Cerebellar cortex (tissue), 1 donor: ENCODE measurements at places on chromosomes 5 and 9.

DNA sequence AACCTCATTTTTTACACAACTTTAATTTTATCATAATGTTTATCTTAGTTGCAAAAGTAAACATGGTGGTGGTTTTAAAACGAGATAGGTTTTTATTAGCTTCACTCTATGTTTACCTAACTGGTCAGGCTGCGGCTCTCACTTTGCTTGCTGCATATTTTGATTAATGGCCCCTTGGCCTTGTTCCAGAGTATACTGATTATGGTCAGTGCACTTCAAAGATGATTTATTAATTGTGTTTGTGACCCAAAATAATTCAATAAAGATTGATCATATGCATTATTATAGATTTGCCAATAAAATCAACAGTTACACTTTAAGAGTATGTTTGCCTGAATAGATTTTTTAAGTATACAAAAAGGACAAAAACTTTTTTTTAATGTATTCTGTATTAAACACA, 188.0 kb downstream of the XRCC4 start:
- no peak for DNase-seq

DNA sequence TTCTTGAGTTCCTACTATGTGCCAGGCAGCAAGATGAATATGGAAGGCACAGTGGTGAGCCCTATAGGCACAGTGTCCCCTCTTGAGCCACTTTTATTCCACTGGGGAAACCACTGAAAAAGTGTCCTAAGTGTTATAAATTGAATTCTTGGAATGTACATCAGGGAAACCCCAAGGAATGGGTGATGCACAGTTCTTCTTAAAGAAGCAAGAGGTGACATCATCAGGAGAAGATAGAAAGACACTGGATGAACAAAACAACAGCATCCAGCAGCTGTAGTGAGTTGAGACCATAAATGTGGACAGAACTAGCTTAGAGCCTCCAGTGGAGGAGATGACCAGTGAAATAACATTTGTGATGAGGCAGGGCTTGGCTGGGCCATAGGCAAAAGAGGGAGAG, 199.2 kb upstream of the ANKRD55 start:
- no peak for DNase-seq

GRCh38 chr5:151158287-151158661, 695 bp upstream of the ANXA6 start:
- DNase-seq, result peak; percentile 32

DNA sequence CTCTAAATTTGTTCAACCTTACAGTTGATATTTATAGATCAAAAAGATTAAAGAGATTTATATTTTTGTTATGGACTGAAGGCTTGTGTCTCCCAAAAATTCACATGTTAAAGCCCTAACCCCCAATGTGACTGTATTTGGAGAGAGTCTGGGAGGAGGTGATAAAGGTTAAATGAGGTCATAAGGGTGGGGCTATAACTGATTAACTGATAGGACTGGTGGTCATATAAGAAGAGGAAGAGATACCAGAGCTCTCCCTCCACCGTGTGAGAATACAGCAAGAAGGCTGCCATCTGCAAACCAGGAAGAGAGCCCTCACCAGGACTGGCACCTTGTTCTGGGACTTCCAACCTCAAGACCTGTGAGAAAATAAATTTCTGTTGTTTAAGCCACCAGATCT, 264.3 kb downstream of the ENC1 start:
- no peak for DNase-seq

- DNase-seq, result peak; percentile 49
Measured at GRCh38 chr5:177131019-177131320, 2.6 kb upstream of the NSD1 start.

GRCh38 chr5:76456258-76456657, 53.2 kb downstream of the IQGAP2 start:
- DNase-seq, result no peak

DNA sequence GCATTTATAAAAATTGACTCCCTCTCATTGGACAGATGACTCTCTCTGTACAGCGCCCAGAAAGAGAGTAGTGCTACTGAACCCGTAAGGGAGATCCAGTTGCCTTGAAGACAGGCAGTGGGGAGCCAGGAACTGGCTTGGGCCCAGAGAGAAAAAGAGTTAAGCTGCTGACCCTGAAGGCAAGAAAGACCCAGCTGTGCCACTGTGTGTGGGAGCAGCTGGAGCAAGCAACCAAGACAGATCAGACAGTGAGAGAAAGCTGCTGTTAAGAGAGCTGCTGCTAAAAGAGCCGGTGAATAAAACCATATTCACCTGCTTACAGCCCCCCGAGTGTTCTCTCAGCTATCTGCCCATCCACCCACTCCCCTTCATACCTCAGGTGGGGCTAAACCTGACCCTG, 149.7 kb upstream of the ADAMTS16 start:
- DNase-seq, result no peak

- DNase-seq, result no peak
Measured at GRCh38 chr5:164636456-164636855, 1131.0 kb downstream of the MAT2B start.

- DNase-seq, result no peak
Measured at GRCh38 chr9:81680506-81680905, 8.8 kb downstream of the TLE1 start.

GRCh38 chr9:37969130-37969529, 65.2 kb upstream of the SLC25A51 start:
- DNase-seq, result no peak

- DNase-seq, result no peak
Measured at GRCh38 chr9:95752129-95752731, 123.3 kb upstream of the ERCC6L2 start.

DNA sequence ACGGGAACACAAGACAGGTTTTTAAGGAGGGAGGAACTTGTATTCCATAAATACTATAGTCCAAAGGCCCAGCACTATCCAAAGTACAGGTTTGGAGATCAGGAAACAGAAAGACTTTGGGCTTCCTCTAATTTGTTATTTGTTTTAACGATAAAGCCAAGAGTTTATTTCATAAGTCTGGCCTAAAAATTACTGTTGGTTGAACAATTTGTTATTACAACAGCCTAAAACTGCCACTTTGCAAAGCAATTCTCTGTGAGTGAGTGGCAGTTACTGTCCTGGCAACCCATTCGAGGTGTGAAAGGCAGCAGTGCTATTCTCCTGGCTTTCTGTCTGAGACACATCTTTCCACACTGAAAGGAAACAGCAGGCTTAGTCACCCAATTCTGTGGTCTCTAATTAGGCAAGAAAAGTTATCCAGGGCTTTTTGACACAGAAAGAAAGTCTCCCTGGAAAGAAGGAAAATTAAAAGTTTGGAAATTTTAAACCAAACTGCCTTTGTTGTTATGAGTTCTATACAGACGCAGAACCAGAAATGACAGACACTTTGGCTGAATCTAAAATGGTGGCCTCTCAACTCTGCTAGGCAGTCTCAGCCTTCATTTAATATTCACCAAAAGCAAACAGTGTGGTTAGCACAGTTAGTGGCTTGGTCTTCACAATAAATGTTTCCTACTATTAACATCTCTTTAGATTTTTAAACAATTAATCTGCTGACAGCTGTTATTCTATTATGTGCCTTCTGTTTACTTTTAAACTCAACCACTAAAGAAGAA, 33.9 kb downstream of the PSMB7 start:
- DNase-seq, result no peak

DNA sequence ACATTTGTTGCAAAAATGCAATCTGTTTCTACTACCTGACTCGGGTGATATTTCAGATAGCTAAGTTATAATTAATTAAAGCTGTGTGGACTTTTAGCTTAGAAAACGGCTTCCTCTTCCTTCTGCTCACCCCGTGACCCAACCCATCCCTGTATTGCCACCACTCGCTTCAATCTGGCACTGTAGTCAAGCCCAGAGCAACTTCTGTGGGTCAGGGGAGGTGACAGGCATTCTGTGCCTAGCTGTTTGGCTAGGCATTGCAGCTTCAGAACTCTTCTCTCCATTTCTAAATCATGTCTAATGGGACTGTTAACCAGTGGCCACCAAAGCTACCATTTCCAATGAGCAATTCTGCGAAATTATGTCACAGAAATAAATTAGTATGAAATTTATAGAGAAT, 179.7 kb upstream of the TLX3 start:
- DNase-seq, result no peak

DNA sequence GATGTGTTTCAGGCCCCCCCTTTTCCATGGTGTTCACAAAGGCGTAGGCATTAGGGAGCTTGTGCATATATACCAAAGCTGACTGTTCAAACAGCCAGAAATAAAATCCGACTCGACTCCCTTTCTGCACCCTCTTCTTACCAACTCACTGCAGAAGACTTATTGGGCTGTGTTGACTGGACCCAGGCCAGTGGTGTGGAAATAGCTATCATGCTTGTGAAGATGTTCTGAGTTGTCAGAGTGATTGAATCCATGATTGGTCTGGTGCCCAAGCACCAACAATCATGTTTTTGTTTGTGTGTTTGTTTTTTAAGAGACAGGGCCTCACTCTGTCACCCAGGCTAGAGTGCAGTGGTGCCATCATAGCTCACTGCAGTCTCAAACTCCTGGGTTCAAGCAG, 21.6 kb downstream of the TJP2 start:
- peak; percentile 28 for DNase-seq

DNA sequence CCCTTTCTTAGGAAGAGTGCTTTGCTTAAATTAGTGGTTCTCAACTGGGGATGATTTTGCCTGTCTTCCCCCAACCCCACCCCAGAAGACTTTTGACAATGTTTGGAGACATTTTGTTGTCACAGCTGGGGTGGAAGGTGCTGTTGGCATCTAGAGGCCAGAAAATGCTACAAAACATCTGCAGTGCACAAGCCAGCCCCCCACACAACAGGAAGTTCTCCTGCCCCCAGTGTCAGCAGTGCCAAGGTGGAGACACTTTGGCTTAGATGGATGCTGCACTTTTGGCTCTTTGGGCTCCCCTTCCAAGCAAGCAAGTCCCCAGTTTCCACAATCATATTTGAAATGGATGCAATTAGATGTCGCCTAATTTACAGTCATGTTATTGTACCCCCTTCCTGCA, 2.7 kb downstream of the HEMGN start:
- no peak for DNase-seq

DNA sequence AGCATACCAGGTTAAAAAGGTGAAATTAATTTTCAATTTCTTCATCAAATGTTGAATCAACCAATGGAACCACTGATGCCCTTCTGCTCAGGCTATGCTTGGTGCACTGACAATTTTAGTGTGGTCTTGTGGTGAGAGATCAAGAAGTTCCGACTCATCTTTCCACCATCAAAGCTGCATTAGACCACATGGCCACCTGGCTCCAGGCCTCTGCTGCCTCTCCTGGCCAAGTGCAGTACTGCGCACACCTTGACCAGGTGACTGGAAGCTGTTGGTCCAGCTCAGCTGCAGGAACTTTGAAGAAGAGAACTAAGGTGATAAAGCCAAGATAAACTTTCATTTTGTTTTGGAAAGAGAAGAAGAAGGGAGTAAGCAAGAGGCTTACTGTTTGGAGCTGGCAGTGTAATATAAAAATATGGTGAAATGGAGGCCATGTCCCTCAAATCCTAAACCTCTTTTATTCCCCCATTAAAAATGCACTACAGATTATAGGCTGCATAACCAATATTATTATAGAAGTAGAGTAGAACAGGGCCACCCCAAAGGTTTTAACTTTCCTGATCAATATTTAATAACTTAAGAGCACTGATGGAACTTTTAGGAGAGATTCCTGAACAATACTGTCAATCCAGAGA, 315.5 kb upstream of the C9orf72 start:
- DNase-seq, result peak; percentile 5

DNA sequence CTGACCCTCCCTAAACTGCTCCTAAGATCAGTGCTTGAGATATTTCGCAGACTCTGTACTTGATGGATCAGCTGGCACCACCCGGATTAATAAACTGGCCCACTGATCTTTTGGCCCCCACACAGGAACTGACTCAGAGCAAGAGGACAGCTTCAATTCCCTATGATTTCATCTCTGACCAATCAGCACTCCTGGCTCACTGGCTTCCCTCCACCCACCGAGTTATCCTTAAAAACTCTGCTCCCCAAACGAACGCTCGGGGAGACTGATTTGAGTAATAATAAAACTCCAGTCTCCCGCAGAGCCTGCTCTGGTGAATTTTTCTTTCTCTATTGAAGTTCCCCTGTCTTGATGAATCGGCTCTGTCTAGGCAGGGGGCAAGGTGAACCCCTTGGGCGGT, 36.5 kb upstream of the CD180 start:
- DNase-seq, result no peak

DNA sequence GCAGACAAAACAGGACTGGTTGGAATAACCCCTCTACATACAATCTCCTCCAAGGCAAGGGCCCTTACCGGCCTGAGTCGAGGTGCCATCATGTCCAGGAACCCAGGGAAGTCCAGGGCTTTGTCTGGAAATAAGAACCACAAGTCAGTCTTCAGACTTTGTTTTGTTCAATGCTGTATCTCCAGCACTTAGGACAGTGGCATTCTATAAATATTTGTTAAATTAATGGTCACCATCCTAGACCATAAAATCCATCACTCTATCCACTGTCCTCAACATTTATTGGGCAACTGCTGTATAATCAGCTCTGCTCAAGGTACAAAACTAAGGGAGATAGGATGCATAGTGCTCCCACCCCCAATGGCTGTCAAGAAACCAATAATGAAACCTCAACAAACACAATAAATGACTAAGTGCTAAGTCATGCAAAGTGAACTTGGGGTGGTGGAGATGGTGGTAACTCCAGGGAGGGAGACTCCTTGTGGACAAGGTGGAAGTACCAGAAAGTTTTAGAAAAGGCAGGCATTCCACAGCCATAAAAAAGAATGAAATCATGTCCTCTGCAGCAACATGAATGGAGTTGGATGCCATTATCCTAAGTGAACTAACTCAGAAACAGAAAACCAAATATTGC, 5.0 kb downstream of the RELL2 start:
- DNase-seq, result no peak

DNA sequence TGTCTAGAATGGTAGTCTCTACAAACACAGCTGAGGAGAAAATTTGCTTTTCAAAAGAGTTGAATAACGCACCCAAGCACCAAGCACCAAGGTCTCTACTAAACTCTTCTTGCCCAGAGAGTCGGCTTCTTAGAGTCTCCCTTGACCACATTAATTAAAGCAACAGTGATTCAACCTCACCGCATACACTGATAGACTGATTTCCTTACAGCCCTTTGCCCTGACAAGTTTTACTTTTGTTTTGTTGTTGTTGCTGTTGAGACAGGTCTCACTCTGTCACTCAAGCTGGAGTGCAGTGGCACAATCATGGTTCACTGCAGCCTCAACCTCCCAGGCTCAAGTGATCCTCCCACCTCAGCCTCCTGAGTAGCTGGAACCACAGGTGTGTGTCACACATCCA, 1035.7 kb upstream of the DMAC1 start:
- no peak for DNase-seq

- peak; percentile 79 for DNase-seq
Measured at GRCh38 chr9:120343416-120343815, 236.6 kb downstream of the CDK5RAP2 start.

DNA sequence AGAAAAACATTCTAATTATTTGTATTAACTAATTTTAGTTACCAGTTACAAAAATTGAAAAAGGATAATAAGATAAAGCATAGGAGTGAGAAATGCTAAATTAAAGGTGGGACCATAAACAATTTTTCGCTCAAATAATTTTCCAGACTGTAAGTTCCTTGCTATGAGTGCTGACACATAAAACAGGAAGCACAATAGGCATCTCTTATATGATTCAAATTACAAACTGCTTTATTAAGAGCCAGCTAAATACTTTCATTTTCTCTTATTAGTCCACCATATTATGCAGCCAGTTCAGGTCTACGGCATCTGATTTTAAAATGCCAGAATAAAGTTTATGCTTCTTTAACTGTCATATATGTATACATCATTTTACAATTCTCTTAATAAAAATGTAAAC, 4.4 kb downstream of the RC3H2 start:
- no peak for DNase-seq

GRCh38 chr9:133973111-133973790, 18.9 kb downstream of the VAV2 start:
- DNase-seq, result no peak
